Thymus (tissue), 14 donors: ENCODE measurements at places on chromosomes 6 and 20. TPM values are rescaled to one million over a fixed set of nuclear protein-coding genes. Genes with fewer than 3 reads are reported as not detected.

The SLC39A7 gene
- 32.1 TPM for total RNA-seq

The SNX21 gene
- total RNA-seq: 3.0 TPM

The TUBB2B gene
- total RNA-seq: 6.8 TPM

The NMBR gene
- not detected for total RNA-seq

The ZBTB12 gene
- 1.9 TPM for total RNA-seq

The TRIM10 gene
- 0.57 TPM for total RNA-seq

The ANKRD66 gene
- 0.05 TPM for total RNA-seq

The SGK2 gene
- total RNA-seq: 0.09 TPM

The ARMC2 gene
- total RNA-seq: 1.9 TPM

The EFCAB8 gene
- total RNA-seq: 0.33 TPM

DNA sequence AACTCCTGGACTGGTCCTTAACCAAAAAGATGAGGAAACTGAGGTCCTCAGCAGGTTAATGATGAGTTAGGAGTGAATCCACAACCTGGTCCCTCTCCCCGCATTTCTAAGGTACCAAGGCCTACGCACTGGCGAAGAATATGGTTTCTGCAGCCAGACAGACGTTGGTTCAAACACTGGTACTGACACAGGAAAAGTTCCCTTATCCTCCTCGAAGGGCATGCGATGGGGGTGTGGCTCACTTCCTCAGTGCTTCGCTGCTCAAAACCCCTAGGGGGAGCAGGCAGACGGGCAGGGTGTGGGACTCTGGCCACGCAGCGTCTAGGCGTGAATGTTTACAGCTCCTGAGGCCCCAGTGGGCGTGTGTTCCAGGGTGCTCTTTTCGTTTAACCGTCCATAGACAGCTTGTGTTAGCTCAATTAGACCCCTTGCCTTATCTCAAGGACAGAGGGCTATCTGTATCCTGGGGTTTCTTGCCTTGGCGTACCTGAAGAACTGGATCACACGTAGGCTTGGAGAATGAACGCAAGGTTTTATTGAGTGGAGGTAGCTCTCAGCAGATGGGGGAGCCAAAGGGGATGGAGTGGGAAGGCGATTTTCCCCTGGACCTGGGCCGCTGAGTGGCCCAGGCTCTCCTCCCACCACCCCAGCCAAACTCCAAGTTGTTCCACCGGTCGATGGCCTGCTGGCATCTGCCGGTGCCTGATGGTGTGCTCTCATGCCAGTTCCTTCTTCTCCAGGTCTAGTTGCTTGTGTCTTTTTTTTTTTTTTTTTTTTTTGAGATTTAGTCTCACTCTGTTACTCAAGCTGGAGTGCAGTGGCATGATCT lies 31.8 kb upstream of the PTPN1 start:
- peak; percentile 47 for DNase-seq

- DNase-seq: no peak
Observed at GRCh38 chr6:7060769-7061516, 46.8 kb upstream of the RREB1 start.

- no peak for DNase-seq
Observed at GRCh38 chr20:49326026-49326425, 48.2 kb upstream of the ZNFX1 start.

DNA sequence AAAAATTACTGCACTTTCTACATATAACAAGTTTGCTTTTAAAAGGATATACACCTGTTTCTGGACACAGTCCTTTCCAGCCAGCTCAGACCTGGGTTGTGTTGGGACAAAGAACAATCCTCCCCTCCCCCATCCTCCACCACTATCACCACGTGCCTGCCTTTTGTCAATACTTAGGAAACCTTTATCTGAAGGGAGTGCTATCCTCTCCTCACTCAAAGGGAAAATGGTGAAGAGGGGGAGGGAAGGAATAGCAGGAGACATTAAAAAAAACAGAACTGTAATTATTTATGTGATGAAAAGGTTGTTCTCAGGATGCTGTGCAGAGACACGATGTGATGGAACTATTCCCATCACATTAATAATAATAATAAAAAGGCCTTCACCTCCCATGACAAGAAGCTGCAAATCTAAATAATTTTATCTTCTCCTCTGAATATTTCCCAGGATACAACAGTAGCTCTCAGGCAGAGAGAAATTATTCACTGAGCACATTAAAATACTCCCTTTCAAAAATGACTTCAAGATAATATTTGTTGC lies 105.5 kb downstream of the NRSN1 start:
- DNase-seq: no peak

- no peak for DNase-seq
Observed at GRCh38 chr6:44462797-44463727, 75.6 kb downstream of the CDC5L start.

DNA sequence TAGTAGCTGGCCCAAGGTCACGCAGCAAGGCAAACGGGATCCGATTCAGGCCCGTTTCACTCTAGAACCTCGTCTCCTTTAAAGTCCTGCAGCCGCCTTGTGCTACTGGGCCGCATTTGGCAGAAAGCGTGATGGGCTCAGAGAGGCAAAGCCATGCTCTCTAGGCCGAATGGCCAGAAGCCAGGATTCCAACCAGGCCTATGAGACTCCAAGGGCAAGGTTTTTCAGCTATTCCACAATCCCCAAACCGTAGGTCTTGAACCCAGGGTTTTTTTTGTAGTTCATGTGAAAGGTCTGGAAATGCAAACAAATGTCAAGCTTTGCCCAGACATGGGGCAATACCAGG lies 174.1 kb downstream of the PREX1 start:
- no peak for DNase-seq

DNA sequence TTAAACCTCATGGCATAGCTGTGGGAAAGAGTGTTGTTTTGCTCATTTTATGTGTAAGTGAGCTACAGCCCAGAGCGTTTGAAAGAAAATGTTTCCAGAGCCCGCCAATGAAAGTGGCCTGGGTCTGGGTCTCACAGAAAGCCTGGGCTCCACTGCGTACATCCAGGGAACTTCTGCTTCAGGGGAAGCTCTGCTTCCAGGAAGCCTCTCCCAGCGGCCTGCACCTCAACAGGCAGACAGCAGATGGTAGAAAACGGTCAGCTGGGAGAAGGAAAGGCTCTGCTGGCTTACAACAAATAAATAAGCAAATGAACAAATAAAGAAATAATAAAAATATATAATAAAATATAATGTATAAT lies 270.5 kb upstream of the SUPT3H start:
- no peak for DNase-seq

- no peak for DNase-seq
Observed at GRCh38 chr20:1674361-1674760, 16.8 kb upstream of the SIRPG start.

DNA sequence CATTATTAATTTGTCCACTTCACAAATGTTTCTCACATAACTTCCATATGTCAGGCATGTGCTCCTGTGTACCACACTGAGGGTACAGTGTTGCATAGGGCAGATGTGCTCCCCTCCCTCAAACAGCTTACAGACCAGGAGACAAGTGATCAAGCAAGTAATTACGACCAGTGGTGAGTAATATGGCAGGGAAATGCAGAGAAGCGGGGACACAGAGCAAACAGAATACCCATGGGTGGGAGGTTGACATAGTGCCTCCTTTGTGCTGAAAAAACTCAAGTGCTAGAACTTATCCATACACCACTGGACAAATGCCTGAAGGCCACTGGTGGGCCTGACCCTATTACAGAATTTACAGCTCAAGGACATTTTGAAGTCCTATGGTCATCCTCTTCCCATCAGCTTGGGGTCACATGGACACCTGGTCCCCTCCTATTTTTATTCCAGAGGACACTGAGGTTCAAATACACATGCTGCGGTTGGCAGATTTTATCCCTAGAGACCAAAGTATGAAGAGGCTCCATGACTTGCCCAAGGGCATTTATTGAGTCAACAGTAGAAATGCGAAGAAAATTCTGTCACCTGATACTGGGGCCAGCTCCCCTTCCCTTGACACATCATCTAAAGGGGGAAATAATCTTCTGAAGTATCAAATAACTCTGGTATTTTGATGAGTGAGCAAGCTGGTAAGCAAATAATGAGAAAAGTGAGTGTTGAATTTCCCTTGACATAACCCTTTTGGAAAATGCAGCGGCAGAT lies 116.6 kb downstream of the QRSL1 start:
- DNase-seq: no peak

GRCh38 chr6:36269834-36270705 lies at the start of gene PNPLA1:
PNPLA1 (plus strand) TSS chr6:36270060; CDS start chr6:36270460, 400 bp downstream.
- DNase-seq: no peak

DNA sequence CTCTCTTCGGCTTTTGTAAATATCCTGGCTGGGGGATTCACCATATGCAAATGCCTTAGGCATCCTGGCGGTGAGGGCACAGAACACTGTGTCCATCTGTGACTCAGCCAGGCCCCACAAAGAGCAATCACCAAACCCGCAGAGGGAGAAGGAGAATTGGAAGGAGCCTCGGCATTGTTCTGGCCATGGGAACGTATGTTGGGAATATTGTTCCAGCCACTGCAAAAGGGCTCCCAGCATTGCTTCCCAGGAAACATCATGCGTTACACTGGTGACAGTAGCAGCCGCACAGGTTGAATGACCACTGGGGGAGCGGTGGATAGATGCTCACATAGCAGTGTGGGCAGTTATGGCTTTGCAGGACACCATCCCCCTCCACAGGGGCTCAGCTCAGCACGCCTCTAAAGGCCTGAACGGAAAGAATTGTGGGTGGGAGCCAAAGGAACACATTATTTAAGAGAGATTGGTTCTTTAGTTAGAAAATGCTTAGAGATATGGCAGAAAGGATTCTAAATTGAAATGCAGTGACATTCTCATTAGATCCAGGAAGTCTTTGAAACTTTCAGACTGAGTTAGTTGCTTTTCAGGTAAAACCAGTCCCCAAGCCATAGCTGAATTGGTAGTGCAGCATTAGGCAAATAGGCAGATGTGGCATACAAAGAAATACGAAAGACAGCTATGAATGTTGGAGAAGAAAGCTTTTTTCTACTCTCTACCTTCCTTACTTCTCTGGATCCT lies 104.3 kb downstream of the RNF144B start:
- DNase-seq: no peak

DNA sequence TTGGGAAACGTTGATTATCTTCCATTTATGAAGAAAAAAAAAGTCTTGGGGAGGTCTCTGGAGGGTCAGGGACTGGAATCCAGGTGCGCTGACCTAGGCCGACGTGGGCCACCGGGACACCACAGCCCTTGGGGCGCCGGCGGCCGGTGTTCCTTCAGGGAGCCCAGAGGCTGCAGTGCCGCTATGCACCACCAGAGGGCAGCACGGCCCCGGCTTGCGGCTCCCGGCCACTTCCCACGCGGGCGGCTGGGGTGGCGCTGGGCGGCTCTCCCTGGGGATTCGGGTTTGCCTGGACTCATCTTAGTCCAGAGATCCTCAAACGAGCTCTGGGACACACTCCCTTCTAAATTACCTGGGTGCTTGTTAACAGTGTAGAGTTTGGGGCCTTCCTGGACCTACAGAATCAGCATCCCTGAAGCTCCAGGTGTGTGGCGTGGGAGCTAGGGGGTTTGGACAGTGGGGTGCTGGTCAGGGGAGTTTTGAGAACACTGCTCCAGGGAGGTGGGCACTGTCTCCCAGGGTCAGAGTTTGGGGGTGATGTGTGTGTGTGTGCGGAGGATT lies 23.0 kb upstream of the GTSF1L start:
- peak; percentile 64 for DNase-seq

GRCh38 chr20:5267092-5267491 lies 49.7 kb downstream of the PROKR2 start:
- DNase-seq: no peak

DNA sequence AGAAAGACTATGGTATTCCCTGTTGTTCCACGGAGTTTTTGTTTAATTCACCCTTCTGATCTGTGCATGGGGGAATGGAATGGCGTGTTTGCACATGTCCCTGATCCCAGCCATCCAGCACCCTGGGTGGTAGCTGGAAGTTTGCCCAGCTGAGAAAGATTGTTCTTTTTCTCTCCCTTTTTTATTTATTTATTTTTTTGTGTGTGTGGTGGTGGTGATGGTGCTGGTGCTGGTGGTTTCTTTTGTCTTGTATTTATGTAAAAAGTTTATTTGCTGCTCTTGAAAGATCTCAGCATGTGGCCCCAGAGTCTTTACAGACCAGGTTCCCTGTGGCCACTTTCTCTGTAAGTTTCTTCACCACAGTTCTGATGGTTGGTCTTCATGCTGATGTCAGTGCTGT lies 372.6 kb downstream of the UTRN start:
- no peak for DNase-seq

DNA sequence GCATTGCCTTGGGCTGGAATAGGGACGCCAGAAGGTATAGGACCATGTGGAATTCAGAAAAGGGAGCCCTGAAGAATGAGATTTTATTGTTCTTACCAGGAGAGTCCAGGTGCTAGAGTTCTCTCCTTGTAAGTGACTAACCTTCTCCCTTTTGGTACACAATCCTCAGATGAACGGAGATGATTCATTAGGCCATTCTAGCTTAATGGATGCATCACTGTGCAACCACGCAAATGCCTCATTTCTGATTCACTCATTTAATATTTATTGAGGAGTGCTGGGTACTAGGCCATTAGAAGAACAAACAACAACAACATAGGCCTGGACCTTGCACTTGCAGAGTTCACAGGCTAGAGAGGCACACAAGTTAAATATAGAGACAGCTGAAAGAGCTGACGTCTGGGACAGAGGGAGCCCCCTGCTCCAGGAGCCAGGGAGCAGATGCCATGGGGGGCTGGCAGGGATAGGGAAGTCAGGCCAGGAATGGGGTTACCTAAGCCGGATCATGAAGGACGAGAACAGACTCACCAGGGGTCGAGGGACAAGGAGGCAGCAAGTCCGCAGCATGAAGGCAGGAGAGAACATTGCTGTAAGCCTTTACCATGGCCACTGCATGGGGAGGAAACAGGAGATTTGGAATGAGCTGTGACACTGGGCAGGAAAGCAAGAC lies 179.5 kb upstream of the AKAP12 start:
- no peak for DNase-seq

- DNase-seq: no peak
Observed at GRCh38 chr6:139748353-139749146, 374.1 kb upstream of the CITED2 start.

DNA sequence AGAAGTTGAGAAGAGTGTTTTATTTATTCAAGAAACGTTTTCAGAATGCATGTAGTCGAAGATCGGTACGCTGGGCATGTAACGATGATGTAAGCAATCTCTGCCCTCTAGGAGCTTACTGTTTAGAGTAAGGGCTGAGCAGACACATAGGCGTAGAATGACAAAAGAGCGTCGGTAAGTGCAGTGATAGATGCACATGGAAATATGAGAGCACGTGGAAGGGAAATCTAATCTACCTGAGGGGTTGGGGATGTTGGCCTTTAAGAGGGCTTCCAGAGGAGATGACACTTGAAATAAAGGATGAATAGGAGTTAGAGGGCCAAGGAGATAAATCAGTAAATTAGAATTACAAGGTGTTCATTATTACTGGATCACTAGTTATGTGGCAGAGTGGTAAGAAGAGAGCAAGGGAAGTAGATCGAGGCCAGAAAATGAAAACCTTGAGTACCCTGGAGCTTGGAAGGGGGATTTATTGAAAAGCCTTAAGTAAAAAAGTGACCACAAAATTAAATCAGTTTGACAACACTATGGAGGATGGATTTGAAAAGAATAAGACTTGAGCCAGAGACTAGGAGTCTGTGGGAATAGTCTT lies 782 bp downstream of the TRMT11 start:
- no peak for DNase-seq

GRCh38 chr6:163835439-163836171 lies 421.1 kb downstream of the QKI start:
- no peak for DNase-seq
